ENCODE measurements at places on chromosomes 3 and 15.

DNA sequence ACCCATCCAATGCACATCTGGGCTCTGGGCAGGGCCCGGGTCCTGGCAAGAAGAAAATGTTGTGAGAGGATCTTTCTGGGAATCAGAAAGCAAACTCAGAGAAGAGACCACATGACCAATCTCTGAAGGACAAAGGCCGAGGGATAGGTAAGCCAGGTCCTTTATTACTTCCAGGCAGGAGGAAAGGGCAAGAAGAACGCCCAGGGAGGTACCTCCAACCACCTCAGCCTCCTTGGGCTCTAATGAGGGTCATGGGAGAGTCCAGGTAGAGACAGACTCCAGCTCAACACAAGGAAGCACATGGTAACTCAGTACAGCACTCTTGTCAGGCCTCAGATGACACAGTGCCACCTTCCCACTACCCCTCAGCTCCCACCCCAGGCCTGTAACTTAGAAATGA is 26.0 kb downstream of the ZNF445 start:
- DNase-seq: no peak

GRCh38 chr3:110697961-110698360 is 373.7 kb upstream of the NECTIN3 start:
- no peak for DNase-seq

- DNase-seq: no peak
Observed at GRCh38 chr3:195224980-195225580, 45.9 kb downstream of the XXYLT1 start.

DNA sequence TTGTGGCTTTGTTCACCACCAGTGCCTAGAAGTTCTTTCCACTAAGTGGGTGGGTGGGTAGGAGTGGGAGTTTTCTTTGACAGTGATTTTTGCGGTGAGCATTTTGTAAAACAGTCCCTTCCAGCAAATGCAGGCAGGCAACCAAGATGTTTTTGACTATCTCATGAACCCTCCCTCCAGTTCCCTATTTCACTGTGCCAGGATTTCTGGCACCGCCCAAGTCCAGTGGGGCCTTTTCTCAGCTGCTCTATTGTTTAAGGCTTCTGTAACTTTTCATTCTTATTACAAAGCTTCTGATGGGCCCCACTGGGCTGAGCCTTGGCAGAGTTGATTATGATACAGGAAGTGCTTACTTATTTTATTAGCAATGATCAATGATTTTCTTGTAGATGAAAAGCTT is 236.0 kb downstream of the EDEM1 start:
- no peak for DNase-seq
